ENCODE measurements at places on chromosomes 6 and 20. TPM values are rescaled to one million over a fixed set of nuclear protein-coding genes. Genes with fewer than 3 reads are reported as not detected.
A peak's percentile ranks its signal among the peaks of the same experiment; 100 is the strongest.

DNA sequence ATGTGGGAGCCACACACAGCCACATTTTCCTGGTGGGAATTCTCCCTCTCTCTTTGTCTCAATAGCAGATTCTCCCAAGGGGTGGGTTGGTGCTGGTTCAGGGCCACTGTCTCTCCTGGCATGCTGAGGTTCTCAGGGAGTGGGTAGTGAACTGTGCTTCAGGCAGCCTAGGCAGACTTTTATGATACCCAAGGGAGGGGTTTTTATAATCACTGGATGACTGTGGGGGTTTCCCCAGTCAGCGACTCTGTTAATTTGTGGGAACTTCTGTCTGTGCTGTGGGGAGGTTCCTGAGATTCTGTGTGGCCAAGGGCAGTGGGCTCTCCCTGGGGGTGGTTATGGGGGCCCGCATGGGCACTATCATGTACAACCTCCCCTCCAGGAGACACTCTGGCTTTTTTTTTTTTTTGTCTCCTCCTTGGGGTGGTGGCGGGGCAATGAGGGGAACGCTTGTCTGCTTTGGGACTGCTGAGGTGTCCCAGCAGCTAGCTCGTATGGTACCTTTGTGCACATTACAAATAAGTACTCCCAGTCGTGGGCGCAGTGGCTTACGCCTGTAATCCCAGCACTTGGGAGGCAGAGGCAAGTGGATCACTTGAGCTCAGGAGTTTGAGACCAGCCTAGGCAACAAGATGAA lies 10.0 kb downstream of the PTK7 start:
- no peak for DNase-seq

- no peak for DNase-seq
These were observed 6.5 kb downstream of the CABLES2 start for GRCh38 chr20:62400541-62400940.

KCNS1 gene
- 0.14 TPM for total RNA-seq

DNA sequence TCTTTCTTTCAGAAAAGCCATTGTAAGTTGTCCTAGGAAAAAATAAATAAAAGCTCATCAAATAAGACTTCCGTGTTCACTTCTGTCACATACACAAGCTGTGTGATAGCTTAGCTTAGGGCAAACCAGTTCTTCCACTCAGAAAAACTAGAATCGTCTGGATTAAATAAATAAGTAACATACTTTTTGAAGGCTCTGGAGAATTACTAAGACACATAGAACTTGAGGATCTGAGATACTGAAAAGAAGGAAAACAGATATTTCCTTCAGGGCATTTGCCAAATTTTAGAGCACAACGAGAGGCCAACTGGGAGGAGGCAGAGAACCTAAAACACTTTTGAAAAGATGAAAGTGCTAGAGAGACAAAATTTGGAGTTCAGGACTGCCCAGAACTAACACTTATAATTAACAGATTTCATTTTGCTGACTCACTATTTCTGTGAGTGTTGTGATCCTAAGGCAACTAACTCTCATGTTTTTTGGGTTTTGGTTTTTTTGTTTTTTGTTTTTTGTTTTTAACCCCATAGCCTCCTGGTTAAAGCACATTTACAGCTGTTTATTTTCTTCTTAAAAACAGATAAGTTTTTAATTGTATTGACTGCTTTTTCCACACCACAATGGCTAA lies 38.7 kb upstream of the THEMIS start:
- DNase-seq, result no peak

DNA sequence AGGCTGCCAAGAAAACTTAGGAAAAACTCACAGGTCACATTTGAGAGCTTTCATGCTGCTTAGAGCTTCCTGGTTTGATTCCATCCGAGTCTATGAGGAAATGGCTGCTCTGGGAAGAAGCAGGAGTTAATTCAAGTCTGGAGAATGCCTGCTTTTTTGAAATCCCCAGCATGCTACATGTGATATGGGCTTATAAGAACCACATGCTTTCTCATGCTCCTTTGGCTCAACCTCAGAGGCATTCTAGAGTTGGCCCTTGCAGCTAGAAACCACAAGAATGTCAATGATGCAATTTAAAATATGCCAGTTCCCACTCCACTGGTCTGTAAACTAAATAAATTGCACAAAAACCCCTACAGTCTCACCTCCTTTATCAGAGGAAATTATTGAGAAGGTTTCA lies 142.9 kb upstream of the OLIG3 start:
- DNase-seq, result no peak

APCDD1L gene
- 0.05 TPM for total RNA-seq

GRCh38 chr6:19024737-19025136 lies 637.6 kb downstream of the RNF144B start:
- DNase-seq, result no peak

GRM4 gene
- 0.14 TPM for total RNA-seq

TMEM63B gene
- 7.5 TPM for total RNA-seq

- no peak for DNase-seq
These were observed 51.8 kb downstream of the ELOVL4 start for GRCh38 chr6:79895382-79896074.

- DNase-seq, result no peak
These were observed 219.9 kb downstream of the ALDH8A1 start for GRCh38 chr6:134730013-134730412.

GRCh38 chr6:29005183-29005885 lies at the start of gene ZNF311:
TSS of gene ZNF311 (minus strand) at chr6:29005315. CDS start at chr6:29003954, 1,361 bp downstream.
- no peak for DNase-seq

PABPC1L gene
- total RNA-seq, result 7.2 TPM

- DNase-seq, result no peak
These were observed 329 bp upstream of the GPR6 start for GRCh38 chr6:109977791-109978173.

- DNase-seq, result no peak
These were observed 13.5 kb upstream of the ZNF391 start for GRCh38 chr6:27374824-27375612.

DNA sequence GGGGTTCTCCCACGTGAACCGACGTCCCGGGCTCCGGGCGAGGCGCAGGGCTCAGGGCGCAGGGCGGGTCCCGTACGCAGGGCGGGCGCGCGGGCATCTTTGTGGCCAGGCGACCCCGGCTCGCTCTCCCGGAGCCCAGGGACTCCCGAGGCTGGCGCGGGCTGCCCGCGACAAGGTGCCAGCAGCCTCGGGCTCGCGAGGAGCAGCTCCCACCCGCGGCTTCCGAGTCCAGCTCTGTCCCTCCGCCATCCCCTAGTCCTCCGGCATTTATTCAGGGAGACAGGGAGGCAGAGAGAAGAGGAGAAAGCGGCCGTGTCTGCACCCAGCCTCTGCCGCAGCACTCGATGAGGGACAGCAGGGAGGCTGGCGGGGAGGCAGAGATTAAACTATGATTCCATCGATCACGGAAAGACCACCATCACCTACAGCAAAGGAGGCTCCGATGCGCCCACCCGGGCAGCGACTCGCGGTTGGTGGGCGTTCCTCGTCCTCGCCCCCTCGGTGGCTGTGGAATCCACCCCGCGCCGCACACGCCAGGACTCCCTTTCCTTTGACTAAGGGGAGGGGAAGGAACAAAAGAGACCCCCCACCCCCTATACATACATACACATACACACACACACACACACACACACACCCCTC lies 1.1 kb downstream of the RGS17 start:
- DNase-seq, result no peak

- no peak for DNase-seq
These were observed 14.2 kb downstream of the TRAF3IP2 start for GRCh38 chr6:111591370-111591900.

- no peak for DNase-seq
These were observed 29.4 kb upstream of the TAGAP start for GRCh38 chr6:159074120-159074684.

DNA sequence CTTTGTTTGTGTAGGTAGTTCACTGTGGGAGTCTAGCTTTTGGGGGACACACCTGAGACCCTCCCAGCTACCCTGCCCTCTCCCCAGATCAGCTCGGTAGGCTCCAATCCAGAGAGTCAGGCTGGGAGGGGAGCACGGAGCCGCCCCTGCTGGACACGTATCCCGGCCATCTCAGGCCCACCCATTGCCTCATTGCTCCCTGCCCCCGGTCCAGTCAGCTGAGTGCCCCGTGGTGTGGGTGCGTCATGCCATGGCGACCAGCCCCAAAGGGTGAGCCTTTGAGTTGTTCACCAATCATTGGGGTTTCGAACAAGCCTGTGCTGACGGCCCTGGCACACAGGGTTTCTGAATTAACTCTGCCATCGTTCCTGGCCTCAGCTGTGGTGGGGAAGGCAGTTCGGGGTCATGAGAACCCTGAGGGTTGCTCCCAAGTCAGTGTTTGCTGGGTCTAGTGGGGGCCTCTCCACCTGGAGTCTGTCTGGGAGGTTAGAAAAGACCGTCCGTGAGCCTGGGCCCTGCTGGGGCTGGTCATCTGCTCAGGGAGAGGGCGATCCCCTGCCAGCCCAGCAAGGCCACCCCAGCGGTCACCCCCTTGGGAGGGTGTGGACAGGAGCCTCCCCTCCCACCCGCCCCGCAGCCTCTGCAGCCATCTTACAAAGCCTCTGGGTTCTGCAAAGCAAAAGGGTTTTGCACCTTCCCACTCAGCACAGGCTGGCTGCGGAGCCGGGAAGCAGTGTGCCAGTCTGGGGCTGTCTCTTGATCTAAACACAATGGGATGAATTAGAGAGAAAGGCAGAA lies 34.5 kb downstream of the NTSR1 start:
- no peak for DNase-seq

GRCh38 chr6:38799529-38800184 lies 84.5 kb downstream of the DNAH8 start:
- no peak for DNase-seq

DNA sequence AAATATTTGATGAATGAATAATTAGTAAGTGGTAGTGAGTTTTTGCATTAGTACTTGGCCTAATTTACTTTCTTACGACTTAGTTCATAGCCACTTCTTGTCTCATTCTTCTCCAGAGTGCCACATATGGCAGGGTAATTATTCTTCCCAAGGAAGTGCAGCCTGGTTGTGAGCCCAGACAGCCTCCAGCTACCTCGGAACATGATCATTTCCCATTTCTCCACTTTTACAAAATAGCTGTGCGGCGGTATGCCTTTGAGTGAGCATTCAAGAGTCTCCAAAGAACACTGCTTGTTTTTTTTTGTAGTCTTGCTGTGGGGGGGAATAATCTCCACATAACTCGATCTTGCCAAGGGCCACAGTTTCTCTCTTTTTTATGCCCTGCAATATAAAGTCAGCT lies 765.0 kb downstream of the HDGFL1 start:
- no peak for DNase-seq

DNA sequence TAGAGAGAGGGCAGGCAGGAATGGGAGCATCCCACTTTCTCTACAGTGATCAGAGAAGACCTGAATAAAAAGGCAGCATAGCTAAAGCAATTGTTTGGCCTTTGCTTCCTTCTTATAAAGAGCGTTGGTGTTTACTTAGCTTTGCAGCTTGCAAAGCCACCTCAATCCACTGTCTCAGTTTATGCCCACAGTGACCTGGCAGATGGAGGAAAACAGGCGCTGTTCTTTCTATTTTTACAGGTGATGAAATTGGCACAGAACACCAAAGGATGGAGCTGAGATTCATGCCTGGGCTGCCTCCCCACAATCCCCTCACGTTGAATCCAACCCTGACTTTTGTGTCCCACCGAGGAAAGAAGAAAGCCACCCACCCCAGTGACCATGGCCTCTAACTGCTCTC lies 130.5 kb downstream of the TTLL2 start:
- no peak for DNase-seq

VTA1 gene
- total RNA-seq, result 57.1 TPM

STX7 gene
- 20.3 TPM for total RNA-seq

GRCh38 chr20:60254901-60255411 lies 296.7 kb downstream of the CDH26 start:
- no peak for DNase-seq

DNA sequence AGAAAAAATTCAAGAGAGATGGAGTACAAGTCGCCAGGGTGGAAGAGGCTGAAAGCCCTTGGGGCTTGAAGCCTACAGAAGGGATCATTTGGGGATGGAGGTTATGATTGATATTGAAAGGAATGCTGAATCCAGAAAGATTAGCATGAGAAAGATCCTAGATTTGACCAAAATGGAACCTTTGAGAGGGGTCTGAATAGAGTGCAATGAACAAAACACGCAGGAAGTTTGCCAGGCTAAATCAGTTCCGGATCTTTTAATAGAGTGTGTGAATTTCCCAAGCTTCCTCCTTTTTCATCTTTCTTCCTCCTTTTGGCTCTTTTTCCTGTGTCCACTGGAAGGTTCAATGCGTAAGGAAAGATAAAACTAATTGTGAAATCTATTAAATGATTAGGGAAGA lies 15.3 kb downstream of the IPCEF1 start:
- DNase-seq, result no peak

- peak; percentile 75 for DNase-seq
These were observed at the start of gene SLC35B2 for GRCh38 chr6:44257025-44257752. TSS of gene SLC35B2 (minus strand) at chr6:44257528. CDS start at chr6:44257410, 118 bp downstream.

DNA sequence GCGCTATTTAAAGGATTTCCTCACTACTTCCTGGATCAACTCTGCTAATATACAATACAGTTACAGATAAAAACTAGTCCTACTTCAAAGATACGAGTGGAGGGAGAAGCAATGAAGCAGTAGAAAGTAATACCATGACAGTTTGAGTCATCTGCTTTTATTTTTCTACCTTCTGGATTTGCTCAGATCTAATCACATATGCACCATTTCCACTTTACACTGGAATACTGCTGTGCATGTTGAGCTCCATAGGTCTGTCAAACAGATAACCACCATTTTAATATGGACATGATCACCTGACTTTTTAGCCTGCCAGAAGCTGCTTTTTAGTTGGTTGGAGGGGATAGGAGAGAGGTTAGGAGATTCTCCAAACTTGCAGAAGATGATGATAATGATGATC lies 92.5 kb downstream of the MMUT start:
- no peak for DNase-seq

AVP gene
- total RNA-seq, result 0.33 TPM

- DNase-seq, result no peak
These were observed 130.5 kb downstream of the CEBPB start for GRCh38 chr20:50320901-50321796.

GRCh38 chr20:17568972-17569521 lies 828 bp upstream of the DSTN start:
- no peak for DNase-seq

GRCh38 chr6:137550535-137550934 lies 56.3 kb upstream of the OLIG3 start:
- DNase-seq, result no peak

DNA sequence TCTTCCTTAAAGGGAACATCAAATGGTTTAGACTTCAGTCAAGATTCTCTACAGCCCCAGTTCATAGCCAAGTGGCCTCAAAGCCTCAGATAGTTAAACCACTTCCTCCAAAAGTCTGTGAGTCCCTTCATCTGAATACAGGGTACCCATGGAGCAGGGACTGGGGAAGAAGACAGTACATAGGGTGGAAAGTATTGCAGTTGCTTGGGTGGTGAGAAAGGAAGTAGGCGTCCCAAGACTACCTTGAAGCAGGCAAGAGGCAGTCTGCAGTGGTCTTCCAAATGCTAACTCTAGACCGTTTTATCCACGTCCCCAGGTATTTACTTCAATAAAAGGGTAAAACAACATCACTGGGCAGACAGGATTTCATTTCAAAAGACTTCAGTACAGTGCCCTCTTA lies 2.0 kb downstream of the FYN start:
- DNase-seq, result peak; percentile 56
